ENCODE measurements at places on chromosomes 5 and 9.

DNA sequence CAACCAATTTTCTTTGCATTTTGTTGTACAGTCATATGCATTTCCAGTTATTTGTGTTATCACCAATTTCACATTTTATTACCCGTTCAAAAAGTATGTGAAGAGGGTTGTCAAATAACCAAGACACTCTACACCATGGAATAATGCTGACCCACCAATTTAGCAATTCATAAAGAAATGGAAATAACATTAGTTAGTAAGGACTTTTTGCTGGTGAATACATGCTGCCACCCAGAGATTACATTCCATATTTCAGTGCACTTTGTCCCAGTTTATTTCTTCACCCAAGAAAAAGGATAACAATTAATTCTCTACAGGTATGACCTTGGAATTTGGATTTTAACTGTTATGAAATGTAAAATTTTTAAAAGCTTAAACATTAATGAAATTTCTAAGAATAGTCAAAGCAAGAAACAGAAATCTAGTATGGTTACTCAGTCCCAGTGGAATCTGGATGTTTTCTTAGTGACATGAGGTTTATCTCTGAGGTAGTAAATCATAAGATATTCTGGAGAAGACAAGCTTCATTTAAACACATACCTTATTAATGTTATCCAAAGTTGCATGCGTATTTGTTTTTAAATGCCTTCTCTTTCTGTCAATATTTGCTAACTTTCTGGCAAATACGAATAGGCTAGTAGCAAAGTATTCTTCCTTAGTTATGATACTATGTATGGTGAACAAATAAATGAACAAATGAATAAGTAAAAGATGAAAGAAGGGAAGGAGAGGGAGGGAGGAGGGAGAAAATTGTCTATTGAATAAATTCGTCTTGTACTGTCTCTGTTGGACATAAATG is 100.6 kb downstream of the CETN3 start:
- DNase-seq, result no peak

DNA sequence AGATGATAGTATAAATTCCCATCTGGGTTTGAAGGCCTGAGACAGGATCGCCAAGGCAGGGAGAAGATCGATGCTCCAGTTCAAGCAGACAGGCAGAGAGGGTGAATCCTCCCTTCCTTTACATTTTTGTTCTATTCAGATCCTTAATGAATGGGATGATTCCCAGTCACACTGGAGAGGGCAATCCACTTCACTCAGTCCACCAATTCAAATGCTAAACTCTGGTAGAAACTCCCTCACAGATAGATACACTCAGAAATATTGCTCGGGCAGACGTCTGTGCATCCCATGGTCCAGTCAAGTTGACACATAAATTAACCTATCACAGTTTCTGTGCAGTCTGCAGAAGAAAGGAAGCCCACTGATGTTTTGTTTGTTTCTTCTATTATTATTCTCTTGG is 193.1 kb upstream of the ZNF462 start:
- no peak for DNase-seq

DNA sequence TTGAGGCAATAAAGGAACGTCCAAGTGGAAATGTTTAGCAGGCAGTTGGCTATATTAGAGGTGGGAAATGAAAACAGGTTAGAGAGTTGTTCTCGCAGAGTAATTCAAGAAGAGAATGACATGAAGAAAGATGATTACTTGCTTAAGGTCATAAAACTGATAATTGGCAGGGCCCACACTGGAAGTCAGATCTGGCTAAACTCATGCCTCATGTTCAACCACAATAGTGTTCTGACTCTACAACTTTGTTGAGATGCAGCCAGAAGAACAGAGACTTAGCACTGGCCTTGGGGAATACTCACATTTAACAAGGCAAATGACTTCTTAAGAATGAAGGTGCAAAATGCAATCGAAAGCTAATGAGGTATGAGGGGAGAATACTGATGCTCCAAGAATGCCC is 27.2 kb upstream of the TNFSF8 start:
- no peak for DNase-seq

- DNase-seq, result no peak
Observed at GRCh38 chr9:13501018-13501417, 221.5 kb upstream of the MPDZ start.

GRCh38 chr5:132268769-132269551 is 11.5 kb downstream of the PDLIM4 start:
- no peak for DNase-seq

GRCh38 chr9:70480405-70480980 is 66.0 kb upstream of the KLF9 start:
- DNase-seq, result no peak

- no peak for DNase-seq
Observed at GRCh38 chr5:9604416-9604815, 25.7 kb downstream of the TAS2R1 start.

- DNase-seq, result peak; percentile 60
Observed at GRCh38 chr9:129068990-129069861, 11.7 kb upstream of the DOLPP1 start.

GRCh38 chr5:106097340-106097739 is 1573.4 kb downstream of the EFNA5 start:
- no peak for DNase-seq

DNA sequence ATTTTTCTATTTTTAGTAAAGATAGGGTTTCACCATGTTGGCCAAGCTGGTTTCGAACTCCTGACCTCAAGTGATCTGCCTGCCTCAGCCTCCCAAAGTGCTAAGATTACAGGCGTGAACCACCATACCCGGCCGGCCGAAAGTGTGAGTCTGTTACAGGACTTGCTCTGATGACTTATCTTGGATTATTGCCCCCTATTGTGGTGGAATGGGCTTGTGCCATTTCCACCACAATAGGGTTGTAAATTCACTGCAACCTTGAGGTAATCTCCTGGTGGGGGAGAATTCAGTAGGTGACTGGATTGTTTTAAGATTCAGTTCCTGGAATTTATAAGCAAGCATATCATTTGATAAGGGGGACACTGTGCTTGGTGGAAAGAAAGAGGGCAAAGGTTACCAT is 15.0 kb upstream of the HMGCR start:
- no peak for DNase-seq

- DNase-seq, result no peak
Observed at GRCh38 chr5:106254784-106255183, 1416.0 kb downstream of the EFNA5 start.

DNA sequence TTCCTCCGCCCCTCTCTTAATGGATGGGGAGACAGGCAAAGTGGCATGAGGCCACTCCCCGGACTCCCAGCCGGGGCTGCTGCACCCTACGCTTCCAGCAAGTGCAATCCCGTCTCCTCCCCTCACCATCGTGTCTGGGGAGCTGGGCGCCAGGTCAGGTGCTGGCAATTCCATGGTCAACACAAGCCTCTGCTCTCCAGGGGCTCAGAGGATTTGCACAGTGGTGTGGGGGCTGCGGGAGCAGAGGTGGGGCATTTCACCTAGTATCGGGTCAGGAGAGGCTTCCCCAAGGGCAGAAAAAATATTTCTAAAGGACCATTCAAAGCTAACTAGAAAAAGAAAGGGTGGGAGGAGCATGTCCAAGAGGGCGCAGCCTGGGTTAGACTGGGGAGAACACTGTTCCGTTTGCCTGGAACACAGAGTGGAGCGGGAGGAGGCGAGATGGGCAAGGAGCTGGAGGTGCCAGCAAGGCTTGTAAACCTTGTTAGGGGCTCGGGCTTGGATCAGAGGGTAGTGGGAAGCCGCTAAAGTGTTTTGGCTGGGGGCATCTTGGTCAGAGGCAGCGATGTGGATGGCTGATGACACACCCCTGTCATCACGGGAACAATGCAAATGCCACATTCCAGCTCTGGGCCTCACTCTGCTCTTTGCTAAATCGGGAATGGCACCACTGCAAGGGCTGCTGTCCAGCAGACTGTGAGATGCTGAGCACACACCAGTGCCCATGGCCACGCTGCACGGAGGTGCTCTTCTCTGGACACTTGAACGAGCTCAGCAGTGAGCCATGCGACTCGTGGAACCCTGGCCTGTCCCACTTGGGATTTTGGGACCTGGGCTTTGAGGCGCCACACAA is 191.7 kb downstream of the CDK5RAP2 start:
- no peak for DNase-seq

- DNase-seq, result peak; percentile 12
Observed at GRCh38 chr5:165630261-165630778, 2124.9 kb downstream of the MAT2B start.

GRCh38 chr5:8516356-8516755 is 647.4 kb downstream of the MTRR start:
- no peak for DNase-seq

GRCh38 chr9:136225748-136226679 is 19.6 kb downstream of the QSOX2 start:
- peak; percentile 74 for DNase-seq

GRCh38 chr5:122352331-122352730 is 40.3 kb downstream of the SNCAIP start:
- DNase-seq, result no peak

- DNase-seq, result no peak
Observed at GRCh38 chr5:140055152-140055551, 12.1 kb upstream of the NRG2 start.

- DNase-seq, result no peak
Observed at GRCh38 chr5:55657443-55657842, 54.7 kb downstream of the SLC38A9 start.

DNA sequence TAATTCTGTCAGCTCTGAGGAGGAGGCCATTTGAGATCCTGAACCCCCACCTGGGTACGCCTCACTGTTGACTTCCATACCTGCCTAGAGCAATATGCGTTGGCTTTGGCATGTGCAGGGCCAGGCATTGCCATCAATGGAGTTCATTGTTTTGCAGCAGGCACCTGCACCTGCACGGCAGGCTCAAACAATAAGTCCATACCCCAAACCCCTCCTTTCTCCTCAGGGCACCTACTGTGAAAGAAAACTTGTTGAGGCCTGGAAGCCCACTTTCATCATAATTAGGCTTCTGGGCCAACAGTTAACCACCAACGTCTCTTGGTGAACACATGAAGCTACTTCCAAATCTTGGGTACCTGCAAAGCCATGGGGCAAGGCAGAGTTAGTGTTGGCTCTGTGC is 238.7 kb downstream of the NFIB start:
- DNase-seq, result no peak

DNA sequence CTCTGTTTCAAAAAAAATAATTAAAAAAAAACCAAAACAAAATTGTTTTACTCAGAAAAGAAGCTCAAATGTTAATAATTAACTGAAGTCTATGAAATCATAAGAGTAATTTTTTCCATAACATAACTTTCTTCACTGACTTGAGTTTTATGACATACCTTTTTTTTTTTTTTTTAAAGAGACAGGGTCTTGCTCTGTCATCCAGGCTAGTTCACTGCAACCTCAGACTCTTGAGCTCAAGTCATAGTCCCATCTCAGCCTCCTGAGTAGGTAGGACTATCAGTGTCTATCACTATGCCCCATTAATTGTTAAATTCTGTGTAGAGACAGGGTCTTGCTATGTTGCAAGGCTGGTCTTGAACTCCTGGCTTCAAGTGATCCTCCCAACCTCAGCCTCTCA is 21.9 kb downstream of the SAR1B start:
- DNase-seq, result no peak

GRCh38 chr5:59728356-59728755 is 165.2 kb downstream of the PDE4D start:
- DNase-seq, result no peak

DNA sequence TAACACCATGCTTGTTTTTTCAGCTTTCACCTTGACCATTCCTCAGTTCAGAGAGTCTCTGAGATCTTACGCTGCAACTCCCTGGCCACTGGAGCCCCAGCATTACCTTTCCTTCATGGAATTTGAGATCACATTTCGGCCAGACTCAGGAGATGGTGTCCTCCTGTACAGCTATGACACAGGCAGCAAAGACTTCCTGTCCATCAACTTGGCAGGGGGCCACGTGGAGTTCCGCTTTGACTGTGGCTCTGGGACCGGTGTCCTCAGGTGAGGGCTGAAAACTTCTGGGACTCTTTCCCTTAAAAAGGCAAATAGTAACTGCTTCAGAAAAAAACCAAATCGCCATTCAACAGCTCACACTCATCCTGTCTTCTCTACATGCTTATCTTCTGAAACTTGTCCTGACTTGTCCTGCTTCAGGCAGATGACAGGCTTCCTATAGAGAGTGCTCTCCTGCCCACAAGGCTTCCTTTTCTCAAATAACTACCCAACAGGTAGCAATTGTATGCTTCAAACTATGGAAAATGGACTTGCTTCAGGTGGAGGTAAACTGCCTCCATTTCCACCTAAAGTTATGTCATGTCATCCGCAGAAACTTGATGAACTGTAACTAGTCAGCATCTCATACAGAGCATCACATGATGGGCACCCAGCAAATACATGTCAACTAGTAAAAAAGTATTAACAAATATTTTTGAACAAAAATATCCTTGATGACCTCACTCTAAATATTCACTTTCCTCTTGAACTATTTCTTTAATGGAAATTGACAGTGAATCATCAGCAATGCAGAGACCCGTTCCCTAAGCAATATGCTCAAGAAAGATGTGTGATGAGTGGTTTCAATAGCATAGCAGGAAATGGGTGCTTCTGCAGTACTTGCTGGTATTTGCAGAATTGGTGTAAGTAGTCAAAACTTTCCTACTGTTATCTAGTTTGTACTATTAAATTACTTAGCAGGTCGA is 129.2 kb downstream of the LIFR start:
- no peak for DNase-seq

- DNase-seq, result no peak
Observed at GRCh38 chr9:97284798-97285197, 22.7 kb upstream of the CCDC180 start.

DNA sequence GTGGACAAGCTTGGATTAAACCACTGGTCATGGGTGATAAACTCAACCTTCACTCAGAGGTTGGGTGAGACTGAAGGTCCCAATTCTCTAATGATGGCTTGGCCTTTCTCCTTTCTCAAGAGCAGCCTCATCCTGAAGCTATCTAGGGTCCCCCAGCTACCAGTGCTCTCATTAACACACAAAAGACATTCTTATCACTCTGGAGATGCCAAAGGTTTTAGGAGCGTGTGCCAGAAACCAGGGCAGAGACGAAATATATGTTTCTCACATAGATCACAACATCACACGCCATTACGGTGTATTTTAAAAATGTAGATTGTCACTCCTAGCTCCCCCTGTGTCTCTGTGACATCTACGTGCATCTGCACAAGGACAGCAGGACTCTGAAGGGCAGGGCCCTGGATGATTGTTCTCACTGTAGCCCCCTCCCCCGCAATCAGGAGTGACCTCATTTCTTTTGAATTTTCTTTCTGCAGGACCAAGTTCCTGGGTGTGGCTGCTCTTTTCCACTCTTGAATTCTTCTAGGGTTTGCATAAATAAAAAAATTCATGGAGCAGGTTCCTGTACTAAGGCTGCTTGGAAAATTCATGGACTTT is 311.3 kb downstream of the GADD45G start:
- no peak for DNase-seq

DNA sequence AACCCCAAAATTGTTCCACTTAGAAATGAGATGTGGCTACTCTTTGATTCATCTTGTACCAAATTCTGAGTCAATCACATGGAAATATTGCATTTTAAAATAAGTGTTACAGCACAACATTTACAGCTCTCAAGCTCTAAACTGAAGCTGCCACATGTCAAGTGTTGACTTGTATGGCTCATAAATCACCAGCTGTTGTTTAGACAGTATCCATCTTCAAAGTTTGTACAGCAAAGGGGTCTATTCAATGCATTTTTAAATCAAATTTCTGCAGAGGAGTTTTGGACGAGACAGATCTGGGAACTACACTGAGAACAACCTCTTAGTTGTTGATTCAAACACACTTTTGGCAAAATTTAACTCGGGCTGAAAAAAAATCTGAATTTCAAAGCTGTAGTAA is 31.4 kb downstream of the CHSY3 start:
- DNase-seq, result no peak
